ENCODE measurements at places on chromosomes 5 and 9.
A peak's percentile ranks its signal among the peaks of the same experiment; 100 is the strongest.

- DNase-seq = no peak
These were observed 83.7 kb upstream of the ORM1 start for GRCh38 chr9:114238891-114239875.

DNA sequence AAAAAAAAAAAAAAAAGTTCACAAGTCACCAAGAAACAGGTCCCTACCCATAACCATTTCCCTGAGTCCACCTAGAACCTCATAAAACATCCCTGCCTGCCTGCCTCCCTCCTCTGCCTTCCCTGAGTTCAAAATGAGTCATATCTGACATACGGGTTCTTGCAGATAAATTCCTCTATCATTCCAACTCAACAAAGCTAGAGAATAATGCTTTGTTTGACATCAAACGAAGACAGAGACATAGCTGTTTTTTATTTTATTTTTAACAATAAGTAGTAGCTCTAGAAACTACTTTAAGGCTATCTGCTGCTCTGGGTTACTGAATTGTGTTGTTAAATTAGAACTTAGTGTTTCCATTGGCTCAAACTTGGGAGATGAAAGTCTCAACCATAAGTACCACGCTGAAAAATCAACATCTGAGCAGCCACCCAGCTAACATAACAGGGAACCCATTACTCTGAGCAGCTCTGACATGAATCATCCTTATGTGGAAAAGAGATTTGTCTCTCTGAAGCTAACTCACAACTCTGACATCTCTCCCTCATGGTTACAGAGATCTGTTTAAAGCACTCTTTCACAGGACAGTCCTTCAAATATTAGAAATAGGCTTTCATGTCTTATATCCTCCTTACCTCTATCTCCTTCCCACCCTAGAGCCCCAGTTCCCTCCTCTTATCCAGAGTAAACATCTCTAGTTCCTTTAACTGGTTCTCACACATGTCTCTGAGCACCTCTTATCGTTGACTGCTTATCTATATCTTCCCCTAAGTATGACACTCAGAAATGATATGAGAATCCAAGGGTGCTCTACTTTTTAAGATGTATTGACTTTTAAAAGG is 12.1 kb downstream of the TMEM245 start:
- no peak for DNase-seq

- no peak for DNase-seq
These were observed 1032.7 kb downstream of the NR2F1-AS1 start for GRCh38 chr5:92548346-92548745.

- DNase-seq = no peak
These were observed 17.2 kb upstream of the ADAMTSL1 start for GRCh38 chr9:18456624-18457237.

DNA sequence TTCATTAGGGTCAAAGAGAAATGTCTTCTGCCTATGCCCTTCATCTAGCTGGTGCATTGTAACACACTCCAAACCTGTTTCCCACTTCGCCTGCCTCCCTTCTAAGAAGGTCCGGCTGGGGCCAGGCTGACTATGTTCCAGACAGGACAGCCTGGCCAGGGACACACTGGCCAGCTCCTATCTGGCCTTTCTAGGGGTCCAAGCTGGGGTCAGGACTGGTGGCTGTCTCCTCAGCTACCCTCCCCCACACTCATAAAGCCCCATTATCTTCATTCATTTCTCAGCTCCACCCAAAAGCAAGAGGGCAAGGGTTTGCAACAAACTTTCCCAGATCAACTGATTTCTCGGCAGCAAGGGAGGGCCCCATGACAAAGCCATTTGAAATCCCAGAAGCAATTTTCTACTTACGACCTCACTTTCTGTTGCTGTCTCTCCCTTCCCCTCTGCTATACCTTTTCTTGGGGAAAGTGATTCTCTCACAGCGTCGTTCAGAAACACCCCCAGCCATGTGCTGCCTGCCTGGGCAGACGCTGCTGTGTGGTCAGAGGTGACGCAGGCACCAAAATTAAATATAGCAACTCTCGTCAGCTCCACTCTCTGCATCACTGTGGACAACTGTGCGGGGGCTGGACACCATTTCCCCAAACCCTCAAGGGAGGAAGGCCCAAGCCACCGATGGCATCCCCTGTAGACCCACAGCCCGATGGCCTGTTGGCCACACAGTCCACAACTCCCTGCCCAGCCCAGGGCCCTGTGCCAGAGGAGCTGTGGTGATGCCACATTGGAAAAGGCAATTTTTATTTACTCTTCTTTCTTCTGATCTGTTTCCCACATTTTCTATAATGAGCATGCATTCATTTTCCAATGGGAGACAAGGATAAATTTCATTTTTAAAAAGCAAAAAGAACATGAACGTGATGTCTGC is 6.1 kb downstream of the IL13 start:
- DNase-seq = no peak

- no peak for DNase-seq
These were observed 43.3 kb downstream of the CREBRF start for GRCh38 chr5:173099461-173099860.

DNA sequence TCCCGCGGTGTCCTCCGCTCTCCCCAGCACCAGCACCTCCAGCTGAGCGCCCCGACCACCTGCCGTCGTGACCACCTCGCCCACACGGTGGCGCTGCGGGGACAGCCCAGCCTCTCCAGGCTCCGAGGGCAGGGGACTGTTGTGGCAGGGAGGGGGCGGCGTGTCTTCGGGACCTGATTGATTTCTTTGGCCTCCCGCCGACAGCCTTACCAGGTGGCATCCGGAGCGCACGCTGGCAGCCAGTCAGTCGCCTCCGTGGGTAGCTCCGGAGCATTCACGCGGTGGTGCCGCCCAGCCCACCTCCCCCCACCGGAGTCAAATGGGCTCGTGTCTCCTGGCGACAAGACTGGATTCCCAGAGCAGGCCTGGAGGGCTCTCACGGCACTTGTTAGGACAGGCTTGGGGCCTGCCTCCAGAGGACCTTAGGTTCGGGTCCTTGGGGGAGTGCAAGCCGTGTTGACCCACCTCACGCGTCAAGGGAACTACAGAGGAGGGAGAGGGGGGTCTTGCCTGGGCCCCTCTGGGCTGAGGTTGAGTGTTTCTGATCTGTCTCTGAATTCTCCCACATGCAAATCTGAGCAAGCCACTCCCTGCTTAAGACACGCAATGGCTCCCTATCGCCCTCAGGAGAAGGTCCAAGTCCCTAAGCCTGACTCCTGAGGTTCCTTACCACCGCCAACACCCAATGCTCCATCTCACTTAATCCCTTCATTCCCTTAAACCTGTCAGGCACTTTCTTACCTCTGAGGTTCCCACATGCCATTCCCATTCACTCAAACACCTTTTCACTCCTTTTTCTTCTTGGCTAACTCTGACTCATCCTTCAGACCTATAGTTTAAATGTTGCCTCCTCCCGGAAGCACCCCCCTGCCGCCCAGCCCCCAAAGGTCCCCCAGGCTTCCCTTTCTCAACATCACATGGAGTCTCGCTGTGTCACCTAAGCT is 51.2 kb upstream of the GGTA1 start:
- peak; percentile 55 for DNase-seq

DNA sequence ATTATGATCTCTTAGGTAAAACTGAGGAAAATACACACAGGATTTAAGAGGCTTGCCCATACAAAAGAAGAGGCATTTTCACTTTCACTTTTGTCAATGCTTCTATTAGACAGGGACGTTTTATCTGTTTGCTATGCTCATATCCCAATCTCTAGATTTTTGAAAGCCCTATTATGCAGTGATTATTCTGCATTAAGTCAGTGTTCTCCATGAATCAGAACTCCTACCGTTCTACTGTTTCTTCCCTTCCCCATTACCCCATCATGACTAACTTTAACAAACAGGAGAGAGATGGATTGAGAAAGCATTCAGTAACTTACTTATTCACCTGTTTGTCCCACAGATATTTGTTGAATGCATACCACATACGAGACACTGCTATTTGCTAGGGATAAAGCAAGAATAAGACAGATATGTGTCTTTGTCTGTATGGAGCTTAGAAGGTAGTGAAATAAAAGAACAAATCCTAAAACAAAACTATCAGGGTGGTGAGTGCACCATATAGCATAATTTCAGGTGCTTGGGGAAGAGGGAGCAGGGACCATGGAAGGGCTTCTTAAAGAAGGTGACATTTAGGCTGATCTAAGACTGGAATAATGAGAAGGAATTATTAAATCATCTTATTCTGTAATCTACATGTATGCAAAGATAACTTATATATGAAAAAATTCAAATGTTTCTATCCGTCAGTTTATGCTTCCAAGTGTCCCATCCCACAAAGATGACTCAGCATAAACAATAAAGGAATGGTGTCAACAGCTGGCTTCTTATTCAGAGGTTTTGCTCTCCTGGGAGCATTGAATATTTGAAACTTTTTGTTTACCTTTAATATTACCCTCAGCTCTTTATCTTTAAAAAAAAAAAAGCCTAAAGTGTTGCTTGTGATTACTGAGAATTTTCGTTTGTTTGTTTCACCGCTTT is 328.1 kb downstream of the HINT1 start:
- DNase-seq = no peak

- DNase-seq = no peak
These were observed 172.4 kb downstream of the DMRT2 start for GRCh38 chr9:1222511-1222910.

DNA sequence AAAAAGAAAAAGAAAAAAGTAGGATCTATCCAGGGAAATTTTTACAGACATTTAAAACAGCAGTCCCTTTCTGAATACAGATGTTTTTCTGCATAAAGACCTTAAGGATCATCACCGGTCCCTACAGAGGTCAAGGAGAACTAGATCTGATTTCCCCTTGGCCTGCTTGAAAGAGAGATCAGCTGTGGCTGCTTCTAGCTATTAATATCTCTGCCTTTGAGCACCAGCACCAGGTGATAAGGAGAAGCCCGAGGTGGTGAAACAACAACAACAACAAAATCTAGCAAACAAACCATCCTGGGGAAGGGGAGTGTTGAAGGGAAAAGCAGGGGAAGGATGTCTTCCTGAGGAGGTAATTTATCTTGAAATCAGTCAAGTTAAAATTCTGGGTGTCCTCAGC is 42.1 kb downstream of the ZNF366 start:
- DNase-seq = no peak

GRCh38 chr9:111320631-111321030 is 9.4 kb downstream of the OR2K2 start:
- DNase-seq = no peak

DNA sequence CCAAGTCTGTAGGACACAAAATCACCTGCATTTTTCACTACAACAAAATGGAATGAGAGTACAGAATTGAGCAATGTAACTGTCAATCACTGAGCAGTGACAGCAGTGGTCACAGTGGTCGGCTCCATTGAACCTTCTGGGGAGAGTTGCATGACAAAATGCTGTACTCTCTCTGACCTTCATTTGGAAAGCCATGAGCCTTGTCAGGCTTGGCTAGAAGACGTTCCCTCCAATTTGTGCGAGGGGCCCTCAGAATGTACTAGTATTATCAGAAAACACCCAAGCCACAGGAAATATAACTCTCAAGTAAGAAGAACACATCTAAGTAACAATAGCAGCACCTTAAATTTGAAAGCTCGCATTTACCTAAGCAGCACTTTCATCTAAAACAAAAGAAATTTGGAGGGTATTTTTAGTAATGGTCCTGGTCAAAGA is 425.6 kb upstream of the MEF2C start:
- no peak for DNase-seq

GRCh38 chr5:93570294-93571113 is 10.5 kb downstream of the NR2F1-AS1 start:
- DNase-seq = no peak

- no peak for DNase-seq
These were observed 459.4 kb upstream of the ITGA1 start for GRCh38 chr5:52328220-52328806.

DNA sequence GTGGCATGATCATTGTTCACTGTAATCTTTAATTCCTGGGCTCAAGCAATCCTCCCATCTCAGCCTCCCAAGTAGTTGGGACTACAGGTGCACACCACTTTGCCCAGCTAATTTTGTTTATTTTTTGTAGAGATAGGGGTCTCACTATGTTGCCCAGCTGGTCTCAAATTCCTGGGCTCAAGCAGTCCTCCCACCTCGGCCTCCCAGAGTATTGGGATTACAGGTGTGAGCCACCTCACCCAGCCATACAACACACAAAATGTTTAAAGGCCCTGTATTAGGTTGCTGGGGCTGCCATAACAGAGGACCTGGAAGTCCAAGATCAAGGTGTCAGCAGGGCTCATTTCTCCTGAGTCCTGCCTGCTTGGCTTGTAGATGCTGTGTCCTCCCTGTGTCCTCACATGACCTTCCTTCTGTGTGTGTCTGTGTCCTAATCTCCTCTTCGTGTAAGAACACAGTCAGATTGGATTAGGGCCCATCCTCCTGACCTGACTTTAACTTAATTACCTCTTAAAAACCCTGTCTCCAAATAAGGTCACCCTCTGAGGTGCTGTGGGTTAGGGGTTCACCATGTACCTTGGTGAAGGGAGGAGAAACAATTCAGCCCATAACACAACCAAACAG is 5.4 kb downstream of the UBE2QL1 start:
- no peak for DNase-seq

GRCh38 chr5:93567424-93567823 is 13.6 kb downstream of the NR2F1-AS1 start:
- no peak for DNase-seq

DNA sequence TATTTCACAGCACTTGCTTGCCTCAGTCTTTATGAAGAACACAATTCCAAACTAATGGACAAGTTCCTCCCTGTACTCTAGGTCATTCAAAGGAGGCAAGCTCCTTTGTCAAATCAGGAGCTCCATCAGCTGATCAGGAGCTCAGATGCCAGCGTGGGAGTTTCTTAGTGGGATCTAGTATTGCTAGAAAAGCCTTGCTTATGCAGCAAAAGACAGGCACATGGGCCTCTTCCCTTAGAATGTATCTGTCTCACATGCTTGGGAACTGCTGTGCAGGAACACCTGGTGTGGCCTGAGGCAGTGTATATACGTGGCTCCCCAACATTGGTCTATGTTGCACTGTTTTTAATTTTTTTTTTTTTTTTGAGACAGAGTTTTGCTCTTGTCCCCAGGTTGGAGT is 21.4 kb upstream of the HAVCR1 start:
- no peak for DNase-seq

DNA sequence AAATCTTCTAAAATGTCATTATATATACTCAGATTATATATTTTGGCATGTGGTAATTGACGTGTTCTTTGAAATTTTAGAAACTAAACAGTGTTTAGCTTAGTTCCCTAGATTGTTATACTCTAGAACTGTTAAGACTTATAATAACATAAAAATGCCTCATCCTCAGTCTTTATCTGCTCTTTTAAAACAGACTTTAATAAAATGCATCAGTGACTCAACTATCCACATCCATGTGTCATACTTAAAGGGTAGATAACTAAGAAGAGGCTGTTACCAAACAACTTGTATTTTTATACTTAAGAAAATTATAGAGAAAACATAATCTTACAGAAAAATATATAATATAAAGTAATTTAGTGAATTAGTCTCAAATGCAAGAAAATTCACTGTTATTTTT is 15.2 kb downstream of the NFIL3 start:
- no peak for DNase-seq

GRCh38 chr5:115838885-115839518 is 2.4 kb downstream of the ATG12 start:
- DNase-seq = no peak

- no peak for DNase-seq
These were observed 512 bp downstream of the PLK2 start for GRCh38 chr5:58459146-58460001.

- DNase-seq = no peak
These were observed 87.4 kb downstream of the LMX1B start for GRCh38 chr9:126700903-126701812.

- DNase-seq = no peak
These were observed 13.2 kb upstream of the CEL start for GRCh38 chr9:133048595-133048994.

GRCh38 chr9:107929443-107929842 is 439.9 kb upstream of the KLF4 start:
- DNase-seq = no peak

All from occipital lobe (tissue), 3 donors.